ENCODE measurements at places on chromosomes 4 and X. TPM values are rescaled to one million over a fixed set of nuclear protein-coding genes. Genes with fewer than 3 reads are reported as not detected.

DNA sequence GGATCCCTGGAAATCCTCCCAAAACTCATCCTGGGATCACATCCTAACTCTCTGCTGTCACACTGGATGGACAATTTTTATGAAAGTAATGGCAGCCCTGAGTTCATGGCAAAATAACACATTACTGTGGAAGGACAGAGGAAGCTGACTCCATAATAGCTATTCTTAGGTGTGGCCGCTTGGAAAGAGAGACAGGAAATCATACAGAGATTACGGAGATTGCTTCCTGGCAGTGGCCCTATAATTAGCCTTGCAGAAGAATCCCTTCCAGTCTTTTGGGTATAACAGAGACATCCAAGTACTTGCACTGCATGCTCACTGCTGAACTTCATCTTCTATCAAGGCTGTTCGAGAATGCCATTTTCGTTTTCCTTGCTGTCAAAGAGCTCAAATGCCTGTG, 133.1 kb upstream of the VCX start:
- no peak for DNase-seq

DNA sequence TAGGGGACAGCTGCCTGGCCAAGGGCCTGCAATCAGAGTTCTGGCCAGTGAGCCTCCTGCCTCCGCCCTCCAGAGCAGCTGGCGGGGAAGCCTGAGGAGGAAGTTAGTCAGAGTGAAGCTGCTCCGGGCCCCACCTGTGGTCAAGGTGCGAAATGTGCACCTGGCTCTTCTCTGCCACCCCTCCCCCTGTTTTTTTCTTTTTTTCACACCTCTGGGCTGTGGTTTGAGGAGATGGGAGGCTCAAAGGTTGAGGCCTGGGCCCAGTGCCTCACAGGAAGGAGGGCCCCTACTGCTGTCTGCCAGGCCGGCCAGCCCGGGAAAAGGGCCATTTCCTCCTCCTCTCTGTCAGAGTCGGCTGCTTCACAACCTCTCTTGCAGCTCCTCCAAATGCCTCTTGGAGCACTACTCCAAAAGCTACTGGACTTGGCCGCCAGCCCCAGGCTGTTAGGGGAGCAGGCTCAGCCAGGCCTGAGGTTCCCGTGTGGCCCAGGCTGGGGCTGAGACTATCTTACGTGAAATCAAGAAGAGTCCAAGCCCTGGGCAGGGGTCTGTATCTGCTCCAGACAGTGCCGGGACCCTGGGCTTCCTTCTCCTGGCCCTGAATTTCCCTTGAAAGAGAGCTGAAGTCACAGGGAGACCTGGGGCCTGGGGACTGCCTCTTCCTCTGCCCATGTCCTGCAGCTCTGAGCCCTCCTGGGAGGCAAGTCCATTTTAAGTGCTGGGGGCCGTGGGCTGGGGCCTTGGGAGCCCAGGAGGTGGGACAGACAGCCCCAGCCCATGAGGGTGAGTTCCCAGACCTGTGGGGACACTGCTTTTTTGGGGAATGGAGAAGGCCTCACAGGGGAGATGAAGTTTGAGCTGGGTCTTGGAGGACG, 4.5 kb upstream of the CXCR3 start:
- DNase-seq: peak; percentile 82

GRCh38 chrX:109872021-109872732, 130.7 kb upstream of the TMEM164 start:
- DNase-seq: no peak

GRCh38 chrX:139882299-139882698, 50.6 kb downstream of the ATP11C start:
- no peak for DNase-seq

GRCh38 chr4:72112514-72113156, 80.8 kb downstream of the NPFFR2 start:
- no peak for DNase-seq

DNA sequence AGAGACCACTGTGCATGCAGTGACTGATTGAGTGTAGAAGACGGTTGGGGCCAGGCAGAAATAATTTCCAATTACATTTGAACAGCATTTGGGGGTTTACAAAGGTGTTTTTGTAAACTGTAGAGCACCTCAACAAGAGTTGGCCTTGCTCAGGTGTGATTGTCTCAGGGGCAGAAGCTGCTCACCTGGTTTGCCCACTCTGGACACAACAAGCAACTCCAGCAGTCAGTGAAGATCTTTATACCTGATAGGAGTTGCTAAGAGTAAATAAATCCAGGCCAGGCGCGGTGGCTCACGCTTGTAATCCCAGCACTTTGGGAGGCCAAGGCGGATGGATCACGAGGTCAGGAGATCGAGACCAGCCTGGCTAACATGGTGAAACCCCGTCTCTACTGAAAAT, 221.3 kb downstream of the RAB28 start:
- no peak for DNase-seq

GRCh38 chr4:143626134-143626911, 74.2 kb downstream of the FREM3 start:
- peak; percentile 38 for DNase-seq

DNA sequence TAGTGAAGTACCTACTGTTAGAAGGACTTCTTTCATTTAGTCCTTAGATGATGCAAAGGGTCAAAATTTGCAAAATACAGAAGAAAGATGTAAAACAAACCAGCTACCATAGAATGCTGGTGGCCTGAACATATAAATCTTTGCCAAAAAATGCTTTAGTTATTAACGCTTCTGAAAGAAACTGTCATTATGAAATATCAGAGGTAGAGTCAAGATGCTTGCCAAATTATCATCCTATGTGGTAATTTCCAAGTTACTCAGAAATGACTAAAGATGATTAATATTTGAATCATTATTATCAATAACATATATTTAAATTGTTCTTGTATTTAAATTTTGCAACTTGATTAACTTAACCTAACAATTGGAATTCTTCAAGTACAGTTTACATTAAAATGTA, 588.4 kb upstream of the FAM241A start:
- no peak for DNase-seq

DNA sequence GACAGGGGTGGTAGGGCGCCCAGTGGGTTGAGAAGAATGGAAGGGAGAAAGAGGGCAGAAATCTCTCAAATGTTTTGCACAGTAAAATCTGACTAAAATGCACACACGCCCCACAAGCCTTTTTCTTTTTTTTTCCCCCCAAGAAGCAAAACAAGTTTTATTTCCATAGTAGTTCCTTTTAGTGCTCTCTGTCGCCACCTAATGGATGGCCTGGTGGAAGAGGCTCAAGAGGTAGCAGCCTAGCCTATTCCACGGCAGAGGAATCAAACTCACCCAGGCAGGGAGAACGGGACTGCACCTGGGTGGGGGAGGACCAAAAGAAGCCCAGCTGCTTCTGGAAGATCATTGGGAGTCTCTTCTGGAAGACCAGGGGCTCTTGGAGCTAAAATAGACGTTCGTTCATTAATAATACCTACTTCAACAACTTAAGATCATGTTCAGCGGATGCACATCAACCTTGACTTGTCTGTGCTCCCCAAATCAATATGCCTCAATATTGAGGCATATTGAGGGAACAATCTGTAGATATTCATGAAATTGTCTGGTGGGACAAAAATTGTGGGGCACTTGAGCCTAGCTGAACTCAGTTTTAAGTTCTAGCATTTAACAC, 31.6 kb upstream of the IRAK1 start:
- DNase-seq: peak; percentile 61

DNA sequence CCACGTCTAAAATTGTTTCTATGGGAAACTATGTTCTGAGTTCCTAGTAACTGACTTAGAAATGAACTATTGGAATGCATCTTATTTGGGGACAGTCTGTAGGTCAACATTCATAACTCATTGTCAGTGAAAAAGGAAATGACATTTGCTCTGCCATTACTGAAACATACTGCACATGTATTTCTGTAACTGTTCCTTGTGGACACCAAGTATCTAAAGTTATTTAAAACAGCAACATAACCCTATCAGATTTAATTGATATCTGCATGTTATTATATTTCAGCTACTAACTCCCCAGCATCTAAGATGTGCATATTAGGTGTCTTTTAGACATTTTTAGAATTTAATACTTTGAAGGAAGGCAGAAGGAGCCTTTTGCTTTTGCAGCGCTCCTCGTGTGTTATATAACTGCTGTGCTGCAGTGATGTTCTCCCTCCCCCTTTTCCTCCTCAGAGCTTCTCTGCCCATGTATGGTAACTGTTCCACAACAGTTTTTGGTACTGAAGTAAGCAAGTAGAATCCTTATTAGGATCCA, 37.2 kb upstream of the TMEM131L start:
- DNase-seq: no peak

DNA sequence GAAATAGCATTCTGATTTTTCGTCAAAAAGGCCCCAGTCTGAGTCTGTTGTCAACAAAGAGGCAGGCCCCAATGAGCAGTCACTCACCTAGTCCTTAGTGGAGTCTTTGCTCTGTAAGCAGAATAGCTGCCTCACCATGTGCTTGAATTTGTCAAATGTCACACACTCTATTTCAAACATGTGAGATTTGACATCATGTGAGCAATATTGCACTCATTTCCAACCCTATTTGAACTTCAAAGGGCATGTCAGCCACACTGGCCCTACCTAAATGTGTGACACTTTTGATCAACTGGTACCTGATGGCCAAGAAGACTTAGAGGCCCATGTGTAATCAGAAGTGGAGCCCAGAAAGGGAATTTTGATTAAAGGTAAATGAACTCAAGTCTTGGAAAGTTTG, 59.4 kb upstream of the PLAC1 start:
- DNase-seq: no peak

- no peak for DNase-seq
Measured at GRCh38 chr4:165464376-165464775, 85.6 kb downstream of the CPE start.

DNA sequence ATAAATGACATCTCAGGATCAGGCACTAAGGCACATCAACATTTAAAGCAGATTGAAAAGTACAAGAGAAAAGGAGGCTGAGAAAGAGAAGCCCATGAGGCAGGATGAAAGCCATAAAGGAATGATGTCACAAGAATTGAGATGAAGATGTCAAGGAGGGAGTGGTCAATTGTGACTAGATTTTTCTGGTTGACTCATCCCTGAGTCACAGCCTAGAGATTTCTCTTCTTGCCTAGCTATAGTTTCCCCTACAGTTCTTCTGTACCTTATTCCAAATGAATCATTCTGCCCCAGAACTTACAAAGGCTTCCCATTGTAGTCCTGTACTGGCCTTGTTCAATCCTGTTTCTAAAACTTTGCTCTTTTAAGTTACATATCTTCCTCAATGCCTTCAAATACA, 3.4 kb upstream of the USP53 start:
- DNase-seq: no peak

DNA sequence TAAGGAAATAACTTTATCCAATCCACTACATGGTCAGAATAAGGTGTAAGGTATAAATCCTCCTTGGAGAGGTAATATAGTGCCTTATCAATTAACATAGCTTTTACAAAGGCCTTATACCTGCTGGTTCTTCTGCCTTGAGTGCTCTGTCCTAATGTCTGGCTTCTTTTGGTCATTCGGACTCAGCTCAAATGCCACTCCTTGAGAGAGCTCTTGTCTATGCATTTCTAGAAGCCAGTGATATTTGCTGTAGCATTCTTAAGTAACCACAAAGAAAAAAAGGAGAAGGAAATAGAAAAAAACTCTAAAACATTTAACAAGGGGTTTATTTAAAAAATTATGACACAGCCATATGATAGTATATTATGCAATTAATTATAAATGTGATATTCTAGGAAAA, 444.8 kb upstream of the SLIT2 start:
- no peak for DNase-seq

GRCh38 chr4:147707892-147708672, 23.8 kb upstream of the ARHGAP10 start:
- no peak for DNase-seq

- DNase-seq: no peak
Measured at GRCh38 chr4:6840062-6840976, 57.8 kb downstream of the KIAA0232 start.

DNA sequence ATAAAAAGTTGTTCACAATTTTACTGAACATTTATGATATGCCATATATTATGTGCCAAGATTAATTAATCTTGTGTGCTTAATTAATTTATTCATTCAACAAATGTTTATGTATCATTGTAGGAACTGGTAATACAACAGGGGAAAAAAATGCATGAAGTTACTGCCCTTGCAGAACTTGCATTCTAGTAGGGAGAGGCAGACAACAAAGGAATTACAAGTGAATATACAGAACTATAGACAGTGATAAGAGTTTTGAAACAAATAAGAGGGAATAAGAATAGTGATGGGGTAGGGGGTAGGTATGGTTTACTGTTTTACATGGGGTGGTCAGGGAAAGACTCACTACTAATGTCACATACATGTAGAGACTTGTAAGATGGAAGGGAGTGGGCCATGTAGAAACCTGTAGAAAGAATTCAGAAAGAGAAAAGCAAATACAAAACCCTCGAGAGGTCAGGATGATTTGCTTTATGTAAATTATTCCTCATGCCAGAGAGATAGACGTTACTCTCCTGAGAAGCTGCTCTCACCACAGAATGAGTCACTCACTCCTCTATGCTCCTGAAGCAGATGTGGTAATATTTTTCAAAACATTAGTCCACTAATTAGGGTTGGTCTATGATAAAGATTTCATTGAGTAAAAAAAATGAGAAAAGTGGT, 855.0 kb upstream of the GRID2 start:
- no peak for DNase-seq

DNA sequence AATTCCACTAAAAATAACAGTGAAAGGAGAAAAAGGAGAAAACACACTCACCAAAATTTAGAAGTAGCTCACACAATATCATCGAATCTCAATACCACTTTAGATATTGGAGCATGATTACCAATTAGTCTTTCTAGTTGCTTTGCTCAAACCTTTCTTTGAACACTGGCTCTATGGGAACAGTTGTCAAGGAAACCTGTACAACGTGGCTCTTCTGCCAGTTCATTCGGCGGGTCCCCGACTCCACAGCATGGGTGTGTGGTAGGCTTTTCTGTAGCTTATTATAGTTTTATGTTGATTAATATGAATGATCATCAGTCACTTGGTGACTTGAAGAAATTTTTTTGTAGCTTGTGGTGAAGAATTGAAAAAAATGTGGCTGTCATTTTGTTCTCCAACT, 50.2 kb upstream of the TMEM150C start:
- no peak for DNase-seq

DNA sequence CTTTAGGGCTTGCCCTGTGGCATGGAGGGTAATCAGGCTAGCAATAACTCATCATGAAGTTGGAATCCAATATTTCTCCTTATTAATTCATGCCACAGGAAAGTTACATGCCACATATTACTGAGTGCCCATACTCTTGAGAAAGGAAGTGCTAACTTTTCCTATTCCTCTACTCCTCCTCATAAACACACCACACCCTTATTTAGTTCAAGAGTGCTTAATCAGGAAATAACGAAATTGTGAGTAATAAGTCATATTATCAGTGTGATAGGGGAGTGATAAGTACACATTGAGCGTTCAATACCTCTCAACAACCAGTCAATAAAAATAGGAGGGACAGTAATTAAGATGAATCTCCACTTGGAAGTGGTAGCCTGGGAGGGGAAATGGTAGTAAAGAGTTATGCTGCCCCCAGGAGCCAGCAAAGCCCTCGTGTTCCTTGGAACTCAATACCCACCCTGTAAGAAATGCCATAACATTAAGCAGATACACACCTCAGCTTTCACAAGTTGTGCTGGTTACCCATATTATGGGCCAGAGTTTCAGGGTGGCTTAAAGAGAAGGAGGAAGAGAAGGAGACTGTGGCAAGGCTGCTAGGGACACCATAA, 410.0 kb upstream of the NR3C2 start:
- DNase-seq: no peak

- DNase-seq: no peak
Measured at GRCh38 chr4:138689593-138689992, 326.0 kb upstream of the NOCT start.

Gene SPP1
- 1.4 TPM for total RNA-seq

Gene HS3ST1
- 4.0 TPM for total RNA-seq

Gene ZIC3
- not detected for total RNA-seq

Gene ADH7
- total RNA-seq: not detected

All from mucosa of descending colon (tissue), 3 donors.